ENCODE measurements at places on chromosomes 11 and 22.

- no peaks in the 10 kb centered on the region for H3K27me3 ChIP-seq
- no peak for DNase-seq
- no peaks in the 10 kb centered on the region for H3K4me1 ChIP-seq
These were observed 81.1 kb downstream of the MORC2 start for GRCh38 chr22:30887453-30887852.

- peaks cover 15% of the 10 kb centered on the region for H3K36me3 ChIP-seq
- no peak for DNase-seq
- H3K4me3 ChIP-seq = no peak overlapping the region
These were observed 962 bp downstream of the SIRT3 start for GRCh38 chr11:235180-235579.

DNA sequence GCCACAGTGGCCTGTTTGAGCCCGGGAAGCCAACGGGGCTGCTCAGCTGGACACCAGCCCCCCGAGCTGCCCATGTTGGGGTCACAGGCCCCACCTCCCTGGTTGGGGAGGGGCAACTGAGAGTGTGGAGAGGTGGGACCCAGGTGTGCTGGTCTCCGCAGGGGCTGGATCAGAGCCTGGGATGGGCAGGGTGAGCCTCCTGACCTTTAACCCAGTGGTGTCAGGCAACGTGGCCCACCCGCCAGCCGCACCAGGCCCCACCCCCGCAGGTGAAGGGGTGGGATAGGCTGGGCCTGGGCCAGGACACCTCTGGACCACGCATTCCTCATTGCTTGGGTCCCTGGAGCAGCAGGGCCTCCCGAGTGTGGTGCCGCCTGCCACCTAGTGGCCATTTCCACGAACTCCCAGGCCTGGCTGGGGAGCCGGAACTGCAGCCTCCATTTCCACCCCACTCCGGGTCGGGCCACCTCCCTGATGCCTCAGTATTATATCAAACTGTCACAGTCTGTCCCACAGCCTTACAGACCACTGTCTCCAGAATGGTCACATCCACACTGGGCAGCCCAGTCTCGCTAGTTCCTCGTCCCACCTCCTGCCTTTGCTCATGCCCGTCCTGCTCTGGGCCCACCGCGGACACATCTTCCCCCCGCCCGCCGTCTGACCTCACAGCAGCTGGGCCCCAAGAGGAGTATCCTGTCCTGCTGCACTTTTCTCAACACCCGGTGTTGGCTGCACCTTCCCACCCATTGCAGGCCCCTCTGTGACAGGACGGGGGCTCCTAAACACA lies 13.3 kb upstream of the PPP6R3 start:
- H3K27ac ChIP-seq = no peak overlapping the region
- H3K36me3 ChIP-seq = no peaks in the 10 kb centered on the region
- no peak overlapping the region for H3K4me3 ChIP-seq
- peak; percentile 49 for DNase-seq

DNA sequence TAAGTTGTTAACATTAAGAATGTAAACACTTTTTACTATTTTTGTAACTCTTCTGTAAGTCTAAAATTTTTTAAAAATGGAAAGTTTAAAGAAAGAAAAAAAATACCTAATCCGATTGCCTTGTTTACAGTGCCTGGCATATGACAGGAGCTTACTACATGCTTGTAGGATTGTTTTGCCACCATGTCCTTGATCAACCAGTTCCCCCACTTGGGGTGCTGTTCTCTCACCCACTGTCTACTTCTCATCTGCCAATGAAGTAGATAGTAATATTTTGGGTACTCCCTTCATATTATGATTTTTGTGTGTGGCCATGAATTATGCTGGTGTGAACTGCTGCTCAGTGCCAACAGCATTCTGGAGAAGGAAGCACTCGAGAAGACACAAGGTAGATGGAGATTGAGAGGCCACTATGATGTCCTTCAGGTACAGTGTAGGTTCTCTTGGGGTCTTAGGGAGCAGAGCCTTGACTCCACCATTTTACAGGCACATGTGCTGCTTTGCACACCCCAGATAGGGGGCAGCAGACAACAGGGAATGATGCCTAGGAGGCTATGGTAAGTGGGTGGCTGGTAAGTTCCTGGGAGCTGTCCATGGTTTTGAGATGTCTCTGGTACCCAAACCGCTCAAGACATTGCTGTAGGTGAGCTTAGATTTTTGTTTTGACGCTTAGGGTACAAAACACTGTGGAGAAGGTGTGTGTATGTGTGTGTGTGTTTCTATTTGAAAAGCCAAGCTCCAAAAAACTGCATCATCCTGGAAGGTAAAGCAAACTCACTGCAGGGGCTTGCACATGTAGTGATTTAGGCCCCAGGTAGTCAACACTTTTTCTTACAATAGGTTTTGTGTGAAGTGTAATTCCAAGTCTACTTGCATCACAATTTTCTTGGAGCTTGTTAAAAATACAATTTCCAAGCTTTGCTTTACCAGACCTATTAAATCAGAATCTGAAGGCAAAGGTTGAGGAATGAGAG lies 494.5 kb upstream of the LARGE1 start:
- no peak overlapping the region for H3K27ac ChIP-seq
- H3K36me3 ChIP-seq = no peaks in the 10 kb centered on the region
- no peaks in the 10 kb centered on the region for H3K27me3 ChIP-seq
- H3K4me3 ChIP-seq = no peak overlapping the region
- H3K4me1 ChIP-seq = no peaks in the 10 kb centered on the region

DNA sequence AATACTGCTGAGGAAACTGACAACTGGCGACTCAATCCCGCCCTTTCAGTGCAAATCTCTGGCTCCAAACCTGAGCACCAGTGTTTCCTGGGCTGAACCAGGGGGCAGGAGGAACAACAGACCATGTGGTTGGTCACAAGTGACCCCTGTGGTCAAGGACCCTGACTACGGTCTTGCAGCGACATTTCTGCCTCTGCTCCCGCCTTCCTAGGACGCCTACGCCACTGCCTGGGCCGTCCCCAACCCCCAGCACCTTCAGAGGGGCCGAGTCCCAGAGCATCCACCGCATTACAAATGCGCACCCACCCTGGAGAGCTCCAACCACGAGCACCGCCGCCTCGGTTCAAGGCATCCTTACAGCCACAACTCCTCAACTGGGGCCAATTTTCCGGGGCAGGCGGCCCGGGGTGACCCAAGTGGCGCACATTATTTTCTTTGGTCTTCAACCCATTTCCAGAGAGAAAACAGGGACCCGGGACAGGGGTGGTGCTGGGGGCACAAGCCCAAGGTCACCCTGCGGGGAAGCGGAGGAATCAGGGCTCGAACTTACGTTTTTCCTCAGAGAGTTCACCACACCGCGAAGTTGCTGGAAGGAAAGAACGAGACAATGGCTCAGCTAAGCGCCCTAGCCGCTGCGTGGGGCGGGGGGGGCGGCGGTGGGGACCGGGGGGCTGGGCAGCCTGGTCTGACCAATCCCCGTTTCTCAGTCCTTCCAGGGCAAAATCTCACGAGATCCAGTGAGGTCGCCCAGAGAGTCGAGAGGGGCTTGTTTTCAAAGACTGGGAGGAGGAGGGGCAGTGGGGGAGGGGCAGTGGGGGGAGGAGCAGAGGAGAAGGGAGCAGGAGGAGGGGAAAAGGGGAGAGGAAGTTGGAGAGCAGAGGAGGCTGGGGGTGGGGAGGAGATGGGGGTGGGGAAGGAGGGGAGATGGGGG lies 1.8 kb downstream of the PRAME start:
- DNase-seq = no peak
- H3K27me3 ChIP-seq = no peaks in the 10 kb centered on the region
- H3K27ac ChIP-seq = no peak overlapping the region
- H3K4me3 ChIP-seq = no peak overlapping the region
- no peaks in the 10 kb centered on the region for H3K36me3 ChIP-seq

- no peak for DNase-seq
- H3K4me1 ChIP-seq = peaks cover 39% of the 10 kb centered on the region
- H3K4me3 ChIP-seq = no peak overlapping the region
- H3K27me3 ChIP-seq = no peaks in the 10 kb centered on the region
These were observed 3.4 kb downstream of the KMT2A start for GRCh38 chr11:118439646-118440045.

GRCh38 chr11:95655536-95655935 lies 134.0 kb downstream of the FAM76B start:
- DNase-seq = no peak
- H3K27ac ChIP-seq = no peak overlapping the region
- no peaks in the 10 kb centered on the region for H3K27me3 ChIP-seq
- H3K4me3 ChIP-seq = no peak overlapping the region
- H3K4me1 ChIP-seq = no peaks in the 10 kb centered on the region

- H3K4me1 ChIP-seq = no peaks in the 10 kb centered on the region
- H3K36me3 ChIP-seq = no peaks in the 10 kb centered on the region
- no peak overlapping the region for H3K4me3 ChIP-seq
These were observed 986.5 kb downstream of the TBC1D22A start for GRCh38 chr22:47748957-47749356.

- H3K27me3 ChIP-seq = peaks cover 13% of the 10 kb centered on the region
- H3K4me3 ChIP-seq = no peak overlapping the region
- H3K4me1 ChIP-seq = peaks cover 9% of the 10 kb centered on the region
These were observed 8.3 kb downstream of the FTH1 start for GRCh38 chr11:61959114-61959513.

DNA sequence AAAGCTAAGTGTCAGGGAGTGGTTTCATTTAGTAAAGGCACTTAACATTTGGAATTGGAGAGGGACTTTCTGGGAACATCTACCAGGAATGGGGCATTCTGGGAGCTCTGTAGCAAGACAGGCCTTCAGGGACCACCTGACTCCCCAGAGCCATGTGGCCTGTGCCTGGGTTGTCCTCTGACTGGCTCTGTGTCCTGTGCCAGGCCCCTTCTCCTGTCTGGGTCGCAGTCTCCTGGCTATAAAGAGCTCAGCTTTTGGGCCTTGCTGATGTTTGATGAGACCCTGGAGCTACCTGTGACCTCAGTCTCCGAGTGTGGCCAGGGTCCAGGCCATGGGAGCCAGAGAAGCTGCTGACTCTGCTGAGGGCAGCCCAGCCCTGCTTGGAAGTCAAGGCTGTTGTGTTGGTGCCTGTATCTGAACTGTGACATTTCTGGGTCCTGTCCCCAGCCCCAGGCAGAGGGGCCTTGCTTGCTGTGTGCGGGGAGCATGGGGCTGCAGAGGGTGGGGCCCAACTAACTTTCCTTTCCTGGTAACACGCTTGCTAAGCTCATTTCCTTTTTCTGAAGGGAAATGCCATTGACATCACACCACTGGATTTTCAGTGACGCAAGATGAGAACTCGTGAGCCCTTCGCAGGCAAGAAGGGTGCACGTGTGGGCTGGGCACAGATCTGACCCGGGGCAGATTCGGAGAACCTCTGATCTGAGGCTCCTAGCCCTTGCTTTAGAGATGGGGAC lies 41.3 kb downstream of the LRRC32 start:
- no peak overlapping the region for H3K27ac ChIP-seq
- DNase-seq = no peak
- H3K4me1 ChIP-seq = no peaks in the 10 kb centered on the region
- H3K27me3 ChIP-seq = no peaks in the 10 kb centered on the region

- H3K27ac ChIP-seq = no peak overlapping the region
- no peaks in the 10 kb centered on the region for H3K27me3 ChIP-seq
- no peaks in the 10 kb centered on the region for H3K4me1 ChIP-seq
- no peak overlapping the region for H3K4me3 ChIP-seq
- peaks cover 4% of the 10 kb centered on the region for H3K36me3 ChIP-seq
- DNase-seq = no peak
These were observed 195.4 kb downstream of the METTL15 start for GRCh38 chr11:28303477-28304191.

GRCh38 chr11:106493751-106494150 lies 416.3 kb downstream of the AASDHPPT start:
- no peaks in the 10 kb centered on the region for H3K36me3 ChIP-seq
- H3K27ac ChIP-seq = no peak overlapping the region
- H3K4me3 ChIP-seq = no peak overlapping the region
- H3K4me1 ChIP-seq = no peaks in the 10 kb centered on the region

- DNase-seq = no peak
- H3K27me3 ChIP-seq = peaks cover 16% of the 10 kb centered on the region
- no peak overlapping the region for H3K4me3 ChIP-seq
- no peak overlapping the region for H3K27ac ChIP-seq
These were observed 510 bp downstream of the CHRDL2 start for GRCh38 chr11:74730571-74731260.

- H3K4me1 ChIP-seq = no peaks in the 10 kb centered on the region
- no peak overlapping the region for H3K4me3 ChIP-seq
- DNase-seq = no peak
- no peak overlapping the region for H3K27ac ChIP-seq
- H3K36me3 ChIP-seq = no peaks in the 10 kb centered on the region
- no peaks in the 10 kb centered on the region for H3K27me3 ChIP-seq
These were observed 13.2 kb upstream of the MICAL2 start for GRCh38 chr11:12097219-12097618.
